ENCODE measurements at places on chromosomes 1 and 21.
A peak's percentile ranks its signal among the peaks of the same experiment; 100 is the strongest.

DNA sequence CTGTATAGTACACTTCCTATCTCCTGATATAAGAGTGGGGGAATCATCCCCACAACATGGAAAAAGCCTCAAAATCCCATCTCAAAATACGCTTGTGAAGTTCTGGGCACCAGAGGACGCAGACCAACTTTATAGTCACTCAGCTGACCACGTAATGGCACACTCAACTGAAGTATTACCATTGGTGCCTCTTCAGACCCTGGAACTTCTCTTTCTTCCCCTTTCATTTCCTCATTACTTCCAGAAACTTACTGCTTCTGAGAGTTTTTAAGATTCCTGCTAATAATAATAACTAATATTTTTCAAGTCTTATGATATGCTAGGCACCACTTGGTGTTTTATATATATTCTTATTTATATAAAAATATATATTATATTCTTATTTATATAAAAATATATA lies 202.6 kb downstream of the PTPRC start:
- DNase-seq, result no peak

DNA sequence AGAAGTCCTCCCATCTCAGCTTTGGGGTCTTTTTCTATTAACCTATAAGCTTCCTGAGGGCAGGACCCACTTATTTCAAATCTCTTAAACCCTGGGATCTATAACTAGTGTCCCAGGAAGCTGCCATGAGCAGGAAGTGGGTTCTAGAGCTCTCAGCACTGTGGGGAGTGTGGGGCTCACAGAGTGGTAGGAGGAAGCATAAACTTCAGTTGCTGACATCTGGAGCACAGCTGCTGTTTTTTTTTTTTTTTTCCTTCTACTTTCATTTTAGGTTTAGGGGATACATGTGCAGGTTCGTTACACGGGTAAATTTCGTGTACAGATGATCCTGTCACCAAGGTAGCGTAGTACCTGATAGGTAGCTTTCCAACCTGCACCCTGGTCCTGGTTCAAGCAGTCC lies 59.3 kb downstream of the AK4 start:
- DNase-seq, result no peak

DNA sequence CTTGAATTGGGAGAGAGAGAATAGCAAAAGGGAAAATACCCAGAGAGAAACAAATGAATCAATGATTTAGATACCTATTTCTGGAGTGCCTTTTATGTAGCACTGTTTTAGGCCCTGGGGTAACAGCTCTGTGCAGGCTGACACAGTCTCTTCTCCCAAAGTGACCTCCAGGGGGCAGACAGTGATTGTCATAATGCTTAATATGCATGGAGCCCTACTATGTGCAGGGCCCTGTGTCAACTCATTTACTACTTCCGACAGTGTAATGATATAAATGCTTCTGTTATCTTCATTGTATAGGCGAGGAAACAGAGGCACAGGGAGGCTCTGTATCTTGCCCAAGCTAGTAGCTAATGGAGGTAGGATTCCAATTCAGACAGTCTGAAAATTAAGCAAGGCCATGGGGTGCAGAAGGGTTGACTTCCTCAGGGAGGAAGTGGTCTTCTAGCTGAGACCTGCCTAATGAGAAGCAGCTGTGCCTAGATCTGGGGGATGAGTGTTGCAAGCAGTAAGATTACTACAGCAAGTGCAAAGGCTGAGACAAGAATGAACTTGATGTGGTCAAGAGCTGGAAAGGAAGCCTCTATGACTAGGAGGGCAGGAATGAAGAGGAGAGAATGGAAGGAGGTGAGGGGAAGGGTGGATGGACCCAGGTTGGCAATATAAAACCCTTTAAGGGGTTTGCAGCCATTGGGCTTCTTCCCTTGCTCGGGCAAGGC lies 16.2 kb upstream of the SERINC2 start:
- DNase-seq, result no peak

- no peak for DNase-seq
These were observed 82.3 kb downstream of the HMCN1 start for GRCh38 chr1:185816460-185816859.

- peak; percentile 83 for DNase-seq
These were observed 309.9 kb upstream of the PRMT6 start for GRCh38 chr1:106746448-106747085.

DNA sequence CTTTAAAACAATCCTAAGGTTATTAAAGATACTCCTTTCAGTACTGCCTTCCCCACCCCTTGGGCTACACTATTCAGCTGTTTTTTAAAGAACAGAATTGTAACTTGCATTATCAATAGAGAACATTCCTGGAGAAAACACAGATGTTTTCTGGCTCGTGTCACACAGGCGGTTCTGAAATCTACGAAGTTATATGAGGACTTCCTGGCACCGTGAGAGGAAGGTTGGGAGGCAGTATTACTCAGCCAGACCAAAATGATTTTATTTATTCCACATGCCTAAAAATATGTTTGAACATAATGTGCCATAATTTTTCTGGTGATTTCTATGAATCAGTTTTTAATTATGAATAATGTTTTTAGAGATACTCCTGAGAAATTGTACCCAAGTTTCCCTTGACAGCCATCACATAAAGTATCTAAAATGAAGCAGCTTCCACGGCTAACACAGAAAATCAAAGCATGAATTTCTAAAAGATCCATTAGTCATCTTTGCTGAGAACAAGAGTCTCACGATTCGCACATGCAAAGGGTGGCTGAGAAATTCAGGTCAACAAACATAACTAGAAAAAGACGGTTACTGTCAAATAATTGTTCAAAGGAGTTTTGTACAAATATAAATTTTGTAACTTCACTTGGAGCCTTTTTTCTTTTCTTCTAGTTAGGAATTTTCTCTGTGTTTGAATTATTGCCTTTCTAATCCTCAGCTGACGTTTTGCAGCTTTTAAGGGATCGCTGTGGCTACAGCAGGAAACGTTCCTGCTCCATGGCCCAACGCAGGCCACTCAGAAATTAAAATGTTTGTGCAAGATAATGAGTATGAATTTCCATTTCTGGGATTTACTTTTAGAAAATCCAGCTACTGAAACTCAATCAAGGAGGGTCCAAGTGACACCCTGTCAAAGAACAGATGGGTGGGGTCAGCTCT lies 8.0 kb upstream of the SIM2 start:
- DNase-seq, result no peak

- no peak for DNase-seq
These were observed 47.8 kb upstream of the ECE1 start for GRCh38 chr1:21337928-21338572.

DNA sequence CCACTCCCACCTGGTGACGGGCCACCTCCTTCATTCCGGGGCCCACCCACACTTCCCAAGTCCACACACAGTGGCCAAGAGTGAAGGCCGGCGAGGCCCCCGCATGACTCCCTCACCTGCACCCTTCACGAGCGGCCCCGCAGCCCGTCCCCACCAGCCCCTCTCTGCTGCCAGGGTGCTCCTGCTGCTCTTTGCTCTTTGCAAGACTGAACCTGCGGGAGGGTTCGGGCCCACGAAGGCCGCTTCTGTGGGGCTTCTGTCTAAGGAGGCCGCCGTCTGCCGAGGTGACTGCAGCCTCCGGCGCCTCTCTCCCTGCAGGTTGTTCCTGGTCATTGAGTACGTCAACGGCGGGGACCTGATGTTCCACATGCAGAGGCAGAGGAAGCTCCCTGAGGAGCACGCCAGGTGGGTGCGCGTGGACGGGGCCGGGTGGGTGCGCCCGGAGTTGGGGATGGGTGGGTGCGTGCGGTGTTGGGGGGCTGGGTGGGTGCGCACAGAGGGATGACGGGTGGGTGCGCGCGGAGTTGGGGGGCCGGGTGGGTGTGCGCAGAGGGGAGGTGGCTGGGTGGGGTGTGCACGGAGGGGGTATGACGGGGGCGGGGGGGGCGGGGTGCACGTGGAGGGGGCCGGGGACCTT lies 25.3 kb downstream of the FAAP20 start:
- no peak for DNase-seq

DNA sequence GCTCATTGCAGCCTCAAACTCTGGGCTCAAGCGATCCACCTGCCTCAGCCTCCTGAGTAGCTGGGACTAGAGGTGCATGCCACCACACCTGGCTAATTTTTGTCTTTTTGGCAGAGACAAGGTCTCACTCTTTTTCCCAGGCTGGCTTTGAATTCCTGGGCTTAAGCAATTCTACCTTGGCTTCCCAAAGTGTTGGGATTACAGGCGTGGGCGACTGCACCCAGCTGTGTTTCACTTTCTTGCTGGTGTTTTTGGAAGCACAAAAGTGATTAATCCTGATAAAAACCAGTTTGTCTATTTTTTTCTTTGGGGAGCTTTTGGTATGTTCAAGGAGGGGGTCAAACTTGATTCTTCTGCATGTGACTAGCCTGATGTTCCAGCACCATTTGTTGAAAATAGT lies 19.3 kb downstream of the RNF11 start:
- no peak for DNase-seq

GRCh38 chr1:19350566-19350965 lies 38.4 kb downstream of the SLC66A1 start:
- DNase-seq, result no peak

DNA sequence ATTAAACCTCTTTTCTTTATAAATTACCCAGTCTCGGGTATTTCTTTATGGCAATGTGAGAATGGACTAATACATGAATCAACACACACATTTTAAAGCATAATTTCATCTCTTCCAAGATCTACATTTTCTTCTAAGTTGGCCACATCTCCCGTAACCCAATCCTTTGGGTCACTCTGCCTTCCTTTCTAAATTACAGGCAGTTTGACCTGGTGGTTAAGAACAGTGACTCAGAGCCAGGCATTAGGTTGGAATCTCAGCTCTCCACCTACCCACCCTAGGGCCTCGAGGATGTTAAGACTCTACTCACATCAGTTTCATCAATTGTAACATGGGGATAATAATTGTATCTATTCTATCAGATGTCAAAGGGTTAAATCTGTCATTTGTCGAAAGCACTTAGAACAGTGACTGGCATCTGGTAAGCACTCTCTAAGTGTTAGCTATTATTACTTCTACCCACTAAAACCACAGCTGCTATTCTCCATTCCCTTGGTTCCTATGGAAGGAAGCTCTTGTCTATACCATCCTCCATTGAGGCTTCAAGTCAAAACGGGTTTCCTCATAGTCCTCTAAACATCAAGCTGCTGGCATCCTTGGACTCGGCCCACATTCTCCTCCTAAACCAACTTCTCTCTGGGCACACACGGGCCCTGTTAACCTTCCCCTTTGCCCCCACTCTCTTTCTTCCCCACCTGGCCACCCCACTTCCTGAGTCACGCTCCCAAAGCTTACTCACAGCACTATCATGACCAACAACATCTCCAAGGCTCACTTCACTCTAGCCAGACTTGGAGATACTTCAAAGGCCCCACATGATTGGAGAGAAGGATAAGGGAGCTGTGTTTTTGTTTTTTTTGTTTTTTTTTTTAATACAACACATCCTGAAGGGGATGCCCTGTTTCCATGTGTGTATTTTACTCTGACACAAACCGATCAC lies 116.9 kb downstream of the TGFBR3 start:
- no peak for DNase-seq

GRCh38 chr1:202505356-202505755 lies 156.9 kb downstream of the PPP1R12B start:
- DNase-seq, result no peak

DNA sequence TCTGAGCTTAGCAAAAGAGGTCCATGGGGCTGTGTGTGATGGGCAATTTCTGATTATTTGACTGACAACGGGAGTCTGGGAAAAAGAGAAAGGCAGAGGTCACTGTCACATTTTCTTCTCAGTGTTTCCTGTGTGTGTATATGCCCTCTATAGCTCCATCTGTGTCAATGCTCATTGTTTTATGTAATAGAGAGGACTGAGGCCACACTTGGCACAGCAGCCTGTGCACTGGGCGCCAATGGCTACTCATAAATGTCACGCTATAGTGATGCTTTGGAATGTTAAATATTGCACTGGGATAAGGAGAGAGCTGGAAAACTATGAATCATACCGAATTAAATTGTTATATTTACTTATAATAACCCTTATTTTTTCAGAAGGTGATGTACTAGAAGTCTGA lies 365.4 kb downstream of the NEGR1 start:
- DNase-seq, result no peak

GRCh38 chr1:236175642-236176336 lies 33.5 kb downstream of the GPR137B start:
- no peak for DNase-seq

DNA sequence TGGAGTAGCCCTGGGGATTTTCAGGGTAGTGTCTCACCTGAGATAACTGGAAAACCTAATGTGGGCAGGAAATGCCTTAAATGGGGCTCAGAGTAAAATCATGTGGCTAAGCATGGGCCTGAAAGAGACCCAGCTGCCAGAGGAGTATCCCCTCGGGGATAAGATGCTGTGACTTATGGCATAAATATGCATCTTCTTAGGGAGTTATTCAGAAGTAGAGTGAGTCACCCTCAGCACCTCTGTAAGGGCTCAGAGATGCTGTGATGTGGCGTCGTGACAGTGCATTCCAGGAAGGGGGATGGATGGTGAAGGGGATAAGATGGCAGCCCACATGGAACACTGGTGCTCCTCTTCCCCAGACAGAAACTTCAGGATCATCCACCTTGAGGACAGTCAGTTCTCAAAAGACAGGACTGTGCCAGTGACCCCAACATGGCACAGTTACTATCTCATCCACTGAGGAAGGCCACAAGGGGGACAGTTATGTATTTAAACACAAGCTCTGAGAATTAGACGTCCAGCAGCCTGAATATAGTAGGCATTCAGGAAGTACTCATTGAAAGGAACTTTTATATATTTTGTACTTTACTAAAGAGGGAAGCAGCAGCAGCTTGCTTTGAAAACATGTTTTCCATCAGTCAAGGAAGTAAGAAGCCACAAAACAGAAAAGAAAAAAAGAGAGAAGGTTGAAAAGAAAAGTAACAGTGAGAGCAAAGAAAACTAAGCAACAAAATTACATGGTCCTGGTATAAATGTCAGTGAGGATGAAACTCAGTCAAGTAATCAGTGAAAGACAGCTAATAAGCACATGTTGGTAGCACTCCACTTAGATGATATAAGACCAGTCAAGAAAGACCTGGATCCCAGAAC lies 8.3 kb downstream of the IL24 start:
- DNase-seq, result no peak

GRCh38 chr1:23544444-23545389 lies 13.7 kb upstream of the E2F2 start:
- peak; percentile 79 for DNase-seq

DNA sequence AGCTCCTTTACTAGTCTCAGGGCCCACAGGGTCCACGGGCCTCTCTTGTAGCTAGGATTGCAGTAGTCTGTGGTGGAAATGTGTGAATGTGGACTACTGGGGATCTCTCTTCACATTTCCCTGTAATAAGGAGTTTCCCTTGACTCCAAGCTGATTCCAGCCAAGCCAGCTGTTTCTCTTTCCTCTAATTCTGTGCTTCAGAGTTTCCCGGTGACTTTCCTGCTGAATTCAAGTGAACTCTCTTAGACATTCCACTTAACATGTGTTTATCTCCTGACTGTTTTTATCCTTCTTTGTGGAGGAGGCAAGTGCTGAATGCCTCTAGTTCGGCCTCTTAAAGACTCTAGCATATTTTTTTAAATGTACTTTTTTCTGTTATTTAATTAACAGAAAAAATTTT lies 354.0 kb upstream of the RGS18 start:
- no peak for DNase-seq

GRCh38 chr1:14592004-14592631 lies 6.4 kb upstream of the KAZN start:
- no peak for DNase-seq

GRCh38 chr1:58754073-58754613 lies 29.7 kb downstream of the JUN start:
- DNase-seq, result peak; percentile 77

GRCh38 chr21:31895077-31895835 lies 22.4 kb downstream of the HUNK start:
- no peak for DNase-seq

All from NCI-H69 (cell line).